Transverse colon (tissue), 4 donors: ENCODE measurements at places on chromosomes 16 and 17. TPM values are rescaled to one million over a fixed set of nuclear protein-coding genes. Genes with fewer than 3 reads are reported as not detected.

GRCh38 chr16:19210280-19210924 is 42.4 kb downstream of the SYT17 start:
- H3K27me3 ChIP-seq = no peaks in the 10 kb centered on the region

- H3K36me3 ChIP-seq = no peaks in the 10 kb centered on the region
- DNase-seq = no peak
- H3K4me1 ChIP-seq = no peaks in the 10 kb centered on the region
- no peaks in the 10 kb centered on the region for H3K27me3 ChIP-seq
- H3K4me3 ChIP-seq = no peak overlapping the region
- H3K27ac ChIP-seq = no peak overlapping the region
Measured at GRCh38 chr16:62711797-62712196, 675.6 kb upstream of the CDH8 start.

DNA sequence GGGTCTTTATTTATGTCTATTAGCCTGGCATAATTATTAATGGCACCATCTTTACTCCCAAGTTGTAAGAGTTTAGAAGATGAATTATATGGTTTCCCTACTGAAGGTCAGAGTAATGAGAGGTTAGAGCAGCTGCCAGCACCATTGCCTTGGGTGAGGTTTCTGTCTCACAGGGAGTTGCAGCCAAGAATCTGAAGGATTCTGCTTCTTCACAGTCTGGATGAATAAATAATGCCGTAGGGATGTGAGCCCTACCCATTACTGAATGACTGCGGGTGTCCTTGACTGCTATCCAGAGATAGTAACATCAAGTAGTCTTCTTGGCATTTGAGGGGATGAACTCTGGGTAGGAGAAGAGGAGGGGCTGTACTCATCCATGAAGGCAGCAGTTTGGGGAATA is 52.8 kb upstream of the SMIM36 start:
- H3K27ac ChIP-seq = no peak overlapping the region
- H3K4me1 ChIP-seq = no peaks in the 10 kb centered on the region
- H3K4me3 ChIP-seq = no peak overlapping the region
- DNase-seq = no peak
- H3K27me3 ChIP-seq = no peaks in the 10 kb centered on the region
- no peaks in the 10 kb centered on the region for H3K36me3 ChIP-seq

Gene CRYM
- 23.1 TPM for total RNA-seq

Gene ATP1B2
- total RNA-seq = 4.1 TPM

Gene TP53TG3
- not detected for total RNA-seq
